ENCODE measurements at places on chromosomes 12 and 14.

DNA sequence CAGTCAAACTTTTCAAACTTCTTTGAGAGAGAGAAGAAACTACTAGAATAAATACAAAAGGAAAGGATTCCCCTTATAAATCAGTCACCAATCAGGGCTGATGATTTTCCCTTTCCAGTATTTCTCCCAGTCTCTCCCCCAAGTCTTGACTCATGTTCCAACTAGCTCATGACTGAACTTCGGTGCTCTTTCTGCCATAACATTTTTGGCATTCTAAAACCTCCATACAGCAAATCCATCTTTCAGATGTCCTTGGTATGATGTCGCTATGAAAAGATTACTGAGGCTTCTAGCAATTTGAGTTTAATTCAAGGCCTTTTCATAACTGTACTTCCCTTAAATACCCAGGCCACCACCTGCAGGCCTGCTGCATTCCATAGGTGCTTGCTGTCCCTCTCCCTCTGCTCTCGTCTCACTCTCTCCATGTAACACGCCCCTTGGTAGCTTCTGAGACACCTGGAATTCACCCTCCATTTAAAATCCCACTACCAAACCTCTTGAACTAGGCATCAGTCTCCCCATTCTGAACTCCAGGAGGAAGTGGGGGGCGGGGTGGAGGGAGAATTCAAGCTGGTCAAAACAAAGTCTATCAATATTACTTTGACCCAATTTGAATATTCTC, 2.4 kb downstream of the PRKD1 start:
- DNase-seq = peak; percentile 89

DNA sequence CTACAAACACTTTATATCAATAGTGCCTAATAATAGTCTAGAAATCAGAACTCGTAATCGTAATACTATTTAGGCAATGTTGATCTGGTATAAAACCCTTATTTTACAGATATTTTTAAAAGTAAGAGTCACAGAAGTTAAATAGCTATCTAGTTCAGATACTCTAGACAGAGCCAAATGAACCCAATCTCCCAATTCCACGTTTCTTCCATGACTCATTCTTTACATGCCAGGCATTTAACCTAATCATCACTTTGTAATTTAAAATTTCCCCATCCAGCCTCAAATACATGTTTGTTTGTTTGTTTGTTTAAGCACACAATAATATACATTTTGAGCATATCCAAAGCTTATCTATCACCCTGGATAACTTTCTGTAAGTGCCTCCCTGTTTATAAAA, 36.4 kb upstream of the GARIN6 start:
- DNase-seq = peak; percentile 16

DNA sequence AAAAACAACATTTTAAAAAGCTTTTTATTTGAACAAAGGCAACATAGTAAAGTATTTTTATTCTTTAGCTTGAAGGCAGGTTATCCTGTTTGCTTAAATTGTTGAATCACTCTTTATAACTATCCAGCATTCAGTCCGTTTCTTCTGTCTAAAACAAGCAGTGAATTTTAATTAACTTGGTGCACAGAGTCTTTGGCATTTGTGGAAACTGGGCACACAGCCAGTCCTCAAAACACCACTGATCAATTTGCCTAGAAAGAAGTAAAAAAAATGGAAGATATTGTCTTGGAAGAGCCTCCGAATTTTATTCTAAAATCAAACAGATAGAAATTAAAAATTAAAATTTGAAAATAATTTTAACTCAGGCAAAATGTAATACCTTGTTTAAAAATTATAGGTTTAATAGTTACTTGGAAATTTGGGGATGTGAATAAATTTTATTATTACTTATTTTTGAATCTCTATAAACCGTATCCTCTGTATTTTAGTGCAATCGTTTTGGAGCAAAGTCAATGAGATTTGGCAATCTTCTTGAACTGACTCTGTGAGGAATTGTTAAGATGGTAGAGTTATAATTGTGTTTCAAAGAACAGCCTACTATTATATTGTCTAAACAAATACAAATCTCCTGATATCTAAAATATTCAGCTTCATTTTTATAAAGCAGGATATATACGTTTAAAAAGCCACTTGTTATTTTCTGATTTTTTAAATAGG, 927.0 kb downstream of the SLC16A7 start:
- no peak for DNase-seq

DNA sequence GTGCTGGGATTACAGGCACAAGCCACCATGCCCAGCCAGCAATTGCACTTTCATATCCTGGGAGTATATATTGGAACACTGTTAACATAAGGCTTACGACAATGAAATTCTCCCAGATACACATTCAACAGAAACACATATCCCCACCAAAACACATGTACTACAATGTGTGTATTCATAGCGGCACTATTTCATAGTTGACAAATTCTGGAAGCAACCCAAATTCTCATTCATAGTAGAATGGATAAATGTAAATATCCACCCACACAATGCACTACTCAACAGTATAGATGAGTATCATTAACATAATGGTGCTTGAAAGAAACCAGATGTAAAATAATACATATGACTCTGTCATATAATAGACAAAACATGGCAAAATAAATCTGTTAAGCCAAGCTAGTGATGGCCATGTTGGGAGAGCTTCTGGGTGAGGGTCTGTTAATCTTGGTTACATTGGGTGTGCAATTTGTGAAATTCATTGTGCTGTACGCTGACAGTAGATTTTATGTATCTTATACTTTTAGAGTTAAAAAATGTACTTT, 2.6 kb upstream of the DNAAF2 start:
- no peak for DNase-seq

- DNase-seq = no peak
Measured at GRCh38 chr14:80266930-80267329, 55.6 kb upstream of the DIO2 start.

GRCh38 chr14:55580470-55581341, 699 bp downstream of the KTN1 start:
- peak; percentile 40 for DNase-seq

DNA sequence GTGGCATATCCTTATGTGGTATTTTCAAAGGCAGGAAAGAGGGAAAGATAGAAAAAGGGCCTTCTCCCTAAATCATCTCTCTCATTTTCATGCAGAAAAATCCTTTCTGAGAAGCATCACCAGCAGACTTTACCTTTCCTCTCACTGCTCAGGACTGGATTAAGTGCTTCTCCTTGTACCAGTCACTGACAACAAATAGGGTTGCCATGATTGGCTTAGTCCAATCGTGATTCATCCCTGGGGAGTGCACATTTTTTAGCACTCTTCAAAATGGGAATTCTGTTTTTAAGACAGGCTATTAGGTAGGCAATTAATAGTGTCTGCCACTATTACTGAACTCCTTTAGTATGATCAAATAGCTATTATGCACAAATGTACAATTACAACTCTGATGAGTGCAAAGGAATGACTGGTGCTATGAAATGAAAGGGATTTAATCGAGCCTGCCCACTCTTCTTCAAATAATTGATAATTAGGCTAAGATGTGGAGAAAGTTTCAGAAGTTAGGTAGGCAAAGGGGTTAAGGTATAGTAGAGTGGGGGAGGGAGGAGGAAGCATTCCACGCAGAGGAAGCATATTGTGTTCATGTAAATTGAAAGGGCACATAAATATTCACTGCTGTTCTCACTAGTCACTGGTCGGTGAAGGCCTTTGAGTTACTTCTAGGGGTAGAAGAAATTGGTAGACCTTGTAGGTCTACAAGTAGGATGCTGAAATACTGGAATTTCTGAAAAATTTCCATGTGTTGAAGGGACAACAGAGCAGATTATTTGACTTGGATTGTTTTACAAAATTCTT, 84.0 kb downstream of the MSRB3 start:
- no peak for DNase-seq

- DNase-seq = no peak
Measured at GRCh38 chr14:41662780-41663472, 56.2 kb downstream of the LRFN5 start.

- no peak for DNase-seq
Measured at GRCh38 chr14:92724516-92725340, 23.7 kb downstream of the LGMN start.
